CD4-positive, alpha-beta T cell (primary cell): ENCODE measurements at places on chromosomes 1 and 21. TPM values are rescaled to one million over a fixed set of nuclear protein-coding genes. Genes with fewer than 3 reads are reported as not detected.

- no peak for DNase-seq
- H3K27me3 ChIP-seq = no peaks in the 10 kb centered on the region
- no peak overlapping the region for H3K4me3 ChIP-seq
- H3K4me1 ChIP-seq = no peaks in the 10 kb centered on the region
Measured at GRCh38 chr1:235709018-235709417, 59.4 kb upstream of the GNG4 start.

DNA sequence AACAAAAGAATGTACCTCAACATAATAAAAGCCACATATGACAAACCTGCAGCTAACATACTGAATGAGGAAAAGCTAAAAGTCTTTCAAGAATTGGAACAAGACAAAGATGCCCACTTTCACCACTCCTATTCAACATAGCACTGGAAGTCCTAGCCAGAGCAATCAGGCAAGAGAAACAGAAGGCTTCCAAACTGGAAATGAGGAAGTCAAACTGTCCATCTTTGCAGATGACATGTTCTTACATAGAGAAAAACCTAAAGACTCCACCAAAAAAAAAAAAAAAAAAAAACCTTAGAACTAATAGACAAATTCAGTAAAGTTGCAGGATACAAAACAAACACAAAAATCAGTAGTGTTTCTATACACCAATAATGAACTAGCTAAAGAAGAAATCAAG is 20.2 kb downstream of the NSL1 start:
- DNase-seq = no peak
- H3K4me3 ChIP-seq = no peak overlapping the region
- H3K27me3 ChIP-seq = no peaks in the 10 kb centered on the region
- H3K4me1 ChIP-seq = no peaks in the 10 kb centered on the region
- no peak overlapping the region for H3K27ac ChIP-seq
- H3K36me3 ChIP-seq = peaks cover 4% of the 10 kb centered on the region

DNA sequence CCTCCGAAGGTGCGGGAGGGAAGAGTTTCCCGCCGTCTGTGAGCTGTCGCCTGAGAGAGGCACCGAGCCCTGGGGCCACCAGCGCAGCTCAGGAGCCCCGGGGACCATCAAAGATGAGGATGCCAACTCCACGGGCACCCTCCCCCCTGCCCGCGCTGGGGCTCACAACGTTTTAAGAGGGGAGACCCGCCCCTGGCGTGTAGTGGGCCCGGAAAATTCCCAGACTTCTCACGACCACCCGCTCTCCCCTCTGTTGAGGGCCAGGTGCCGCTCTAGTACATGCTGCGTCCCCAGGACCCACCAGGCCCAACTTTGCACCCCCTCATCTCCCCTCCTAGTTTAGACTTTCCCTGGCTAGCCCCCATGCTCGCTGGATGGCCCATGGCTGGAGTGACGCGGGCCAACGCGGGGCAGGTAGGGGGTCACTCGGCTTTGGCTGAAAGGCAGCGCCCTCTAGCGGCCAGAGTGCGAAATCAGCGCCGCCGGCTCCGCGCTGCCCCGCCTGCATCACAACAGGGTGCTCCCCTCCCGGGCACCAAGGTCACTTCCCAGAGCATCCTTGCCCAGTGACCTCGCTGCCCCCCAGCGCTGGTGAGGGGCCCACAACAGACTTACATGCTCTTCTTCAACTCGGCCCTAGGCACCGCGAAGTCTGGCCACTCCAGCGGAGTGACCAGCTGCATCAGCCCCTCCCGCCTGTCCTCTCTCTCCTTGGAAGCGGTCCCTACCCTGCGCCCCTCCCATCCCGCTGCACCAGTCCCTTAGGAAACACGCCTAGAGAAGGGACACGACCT is 1.8 kb downstream of the CD160 start:
- DNase-seq = peak; percentile 37
- no peak overlapping the region for H3K27ac ChIP-seq
- peak overlapping the region; percentile 35 for H3K4me3 ChIP-seq
- no peaks in the 10 kb centered on the region for H3K36me3 ChIP-seq
- peaks cover 14% of the 10 kb centered on the region for H3K4me1 ChIP-seq
- H3K27me3 ChIP-seq = peaks cover 3% of the 10 kb centered on the region

- no peaks in the 10 kb centered on the region for H3K36me3 ChIP-seq
- H3K27me3 ChIP-seq = peaks cover 8% of the 10 kb centered on the region
- H3K4me3 ChIP-seq = no peak overlapping the region
- H3K27ac ChIP-seq = no peak overlapping the region
- H3K4me1 ChIP-seq = no peaks in the 10 kb centered on the region
Measured at GRCh38 chr1:248892590-248892989, 13.4 kb upstream of the PGBD2 start.

- DNase-seq = no peak
- H3K36me3 ChIP-seq = no peaks in the 10 kb centered on the region
- H3K4me1 ChIP-seq = no peaks in the 10 kb centered on the region
- no peak overlapping the region for H3K27ac ChIP-seq
- no peak overlapping the region for H3K4me3 ChIP-seq
- H3K27me3 ChIP-seq = peaks cover 4% of the 10 kb centered on the region
Measured at GRCh38 chr1:164726235-164726634, 167.3 kb downstream of the PBX1 start.

DNA sequence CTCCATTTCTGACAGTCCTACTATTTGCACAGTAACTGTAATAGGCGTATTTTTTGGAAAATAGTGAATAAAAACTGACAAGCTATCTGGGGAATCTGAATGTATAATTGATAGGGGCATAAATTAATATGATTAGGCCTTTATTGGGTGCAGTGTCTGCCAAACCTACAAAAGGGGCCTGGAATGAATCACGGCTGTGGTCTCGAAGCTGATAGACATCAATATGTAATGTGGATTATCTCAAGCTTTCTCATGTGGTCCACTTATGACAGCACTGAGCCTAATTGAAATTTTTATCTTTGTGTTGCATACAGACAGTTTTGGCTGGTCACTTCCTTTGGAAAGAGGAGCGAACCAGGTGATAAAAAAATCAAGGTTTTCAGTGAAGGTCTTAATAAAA is 450.4 kb downstream of the GPATCH2 start:
- H3K4me1 ChIP-seq = no peaks in the 10 kb centered on the region
- H3K36me3 ChIP-seq = no peaks in the 10 kb centered on the region
- no peak overlapping the region for H3K27ac ChIP-seq
- H3K4me3 ChIP-seq = no peak overlapping the region
- DNase-seq = no peak

DNA sequence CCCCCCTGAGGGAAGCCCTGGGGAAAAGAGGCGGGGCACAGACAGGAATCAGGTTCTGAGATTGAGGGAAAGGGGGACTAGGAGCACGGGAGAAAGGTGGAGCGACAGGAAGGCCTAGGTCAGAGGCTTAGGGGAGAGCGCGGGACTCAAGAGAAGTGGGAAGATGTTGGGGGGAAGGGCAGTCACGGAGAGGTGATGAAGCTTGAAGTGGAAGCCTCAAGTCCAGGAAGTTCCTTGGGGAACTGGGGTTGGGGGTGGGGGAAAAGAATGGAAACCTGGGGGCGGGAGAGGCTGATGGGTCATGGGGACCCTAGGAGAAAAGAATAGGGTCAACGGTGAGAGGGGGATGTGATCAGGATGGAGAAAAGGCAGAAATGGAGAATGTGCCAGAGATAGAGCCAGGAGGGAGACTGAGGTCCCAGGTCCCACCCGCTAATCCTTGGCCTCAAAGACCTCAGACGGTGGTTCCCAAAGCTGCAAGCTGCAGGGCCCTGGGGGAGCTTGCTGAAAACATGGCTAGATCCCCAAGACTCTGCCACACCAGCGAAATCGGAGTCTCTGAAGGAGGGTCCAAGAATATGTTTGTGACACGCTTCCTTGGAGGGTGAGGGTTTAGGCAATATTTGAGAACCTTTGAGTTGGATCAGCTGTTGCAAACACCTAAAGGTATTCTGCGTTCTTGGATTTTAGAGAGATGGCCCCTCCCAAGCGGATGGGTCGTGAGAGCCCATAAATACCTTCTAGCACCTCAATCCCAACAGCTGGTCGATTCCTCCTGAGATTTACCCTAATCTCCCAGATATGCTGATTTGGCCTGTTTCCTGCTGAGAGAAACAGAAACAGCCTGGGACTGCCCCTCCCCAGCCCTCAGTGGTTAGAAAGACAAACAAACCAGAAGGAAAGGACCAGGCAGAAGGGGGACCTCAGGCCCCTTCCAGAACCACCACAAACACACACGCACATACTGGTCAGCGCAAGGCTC is 3.6 kb downstream of the C1orf232 start:
- no peaks in the 10 kb centered on the region for H3K36me3 ChIP-seq
- peaks cover 36% of the 10 kb centered on the region for H3K4me1 ChIP-seq
- DNase-seq = no peak
- H3K27ac ChIP-seq = no peak overlapping the region

UROD gene
- 42.4 TPM for total RNA-seq

GRCh38 chr21:44084496-44085241 is 22.5 kb upstream of the PWP2 start:
- peaks cover 75% of the 10 kb centered on the region for H3K36me3 ChIP-seq
- H3K4me3 ChIP-seq = peak overlapping the region; percentile 41
- H3K27ac ChIP-seq = peak overlapping the region; percentile 80
- no peak for DNase-seq
- H3K27me3 ChIP-seq = no peaks in the 10 kb centered on the region

DNA sequence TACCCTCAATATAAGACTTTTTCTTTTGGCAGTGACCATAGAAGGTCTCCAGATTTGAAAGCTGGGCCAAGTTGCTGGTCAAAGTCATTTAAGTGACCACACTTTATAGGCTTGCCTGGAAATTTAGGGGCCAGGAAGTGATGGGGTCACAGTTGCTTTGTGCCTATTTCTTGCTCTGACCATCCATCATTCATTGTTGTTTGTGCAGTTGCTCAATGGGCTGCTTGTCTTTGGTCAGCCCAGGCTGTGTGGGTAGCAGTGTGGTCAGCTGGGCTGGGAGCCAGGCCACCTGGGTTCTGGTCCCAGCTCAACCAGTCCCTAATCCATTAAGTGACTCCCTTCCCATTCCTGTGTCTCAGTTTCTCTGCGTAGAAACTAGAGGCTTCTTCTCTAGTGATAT is 2.1 kb upstream of the OTUD7B start:
- H3K4me3 ChIP-seq = no peak overlapping the region
- no peaks in the 10 kb centered on the region for H3K36me3 ChIP-seq
- no peak for DNase-seq

GRCh38 chr1:88035578-88035977 is 648.5 kb upstream of the PKN2 start:
- no peak overlapping the region for H3K4me3 ChIP-seq
- H3K36me3 ChIP-seq = no peaks in the 10 kb centered on the region
- no peaks in the 10 kb centered on the region for H3K4me1 ChIP-seq
- DNase-seq = no peak
- no peaks in the 10 kb centered on the region for H3K27me3 ChIP-seq
- H3K27ac ChIP-seq = no peak overlapping the region

- DNase-seq = no peak
- no peak overlapping the region for H3K4me3 ChIP-seq
- H3K27ac ChIP-seq = peak overlapping the region; percentile 55
- no peaks in the 10 kb centered on the region for H3K36me3 ChIP-seq
Measured at GRCh38 chr1:244319283-244320132, 132.2 kb downstream of the ADSS2 start.

OR14K1 gene
- not detected for total RNA-seq

DNA sequence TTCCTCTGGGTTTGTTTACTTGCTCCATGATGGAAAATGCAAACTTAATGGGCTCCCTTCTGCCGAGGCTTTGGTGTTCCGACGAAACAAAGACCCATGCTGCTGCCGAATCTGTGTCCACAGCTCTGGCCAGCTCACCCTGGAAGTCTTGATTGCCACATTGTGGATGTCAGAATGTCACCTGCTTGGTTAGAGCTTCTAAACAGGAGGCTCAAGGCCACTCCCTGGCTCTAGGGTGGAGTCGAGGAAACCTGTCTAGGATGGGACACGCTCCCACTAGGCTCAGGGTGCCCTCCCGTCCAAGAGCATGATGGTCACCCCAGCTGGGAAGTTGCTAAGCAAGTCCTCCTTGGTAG is 279.3 kb upstream of the VAMP3 start:
- H3K4me1 ChIP-seq = no peaks in the 10 kb centered on the region
- no peak overlapping the region for H3K4me3 ChIP-seq
- H3K36me3 ChIP-seq = no peaks in the 10 kb centered on the region
- H3K27ac ChIP-seq = no peak overlapping the region
- no peak for DNase-seq

GRCh38 chr1:154463512-154463990 is 38.5 kb upstream of the TDRD10 start:
- H3K4me3 ChIP-seq = no peak overlapping the region
- peaks cover 95% of the 10 kb centered on the region for H3K4me1 ChIP-seq
- peak; percentile 84 for DNase-seq
- H3K27me3 ChIP-seq = no peaks in the 10 kb centered on the region
- peak overlapping the region; percentile 59 for H3K27ac ChIP-seq
- peaks cover 20% of the 10 kb centered on the region for H3K36me3 ChIP-seq

DNA sequence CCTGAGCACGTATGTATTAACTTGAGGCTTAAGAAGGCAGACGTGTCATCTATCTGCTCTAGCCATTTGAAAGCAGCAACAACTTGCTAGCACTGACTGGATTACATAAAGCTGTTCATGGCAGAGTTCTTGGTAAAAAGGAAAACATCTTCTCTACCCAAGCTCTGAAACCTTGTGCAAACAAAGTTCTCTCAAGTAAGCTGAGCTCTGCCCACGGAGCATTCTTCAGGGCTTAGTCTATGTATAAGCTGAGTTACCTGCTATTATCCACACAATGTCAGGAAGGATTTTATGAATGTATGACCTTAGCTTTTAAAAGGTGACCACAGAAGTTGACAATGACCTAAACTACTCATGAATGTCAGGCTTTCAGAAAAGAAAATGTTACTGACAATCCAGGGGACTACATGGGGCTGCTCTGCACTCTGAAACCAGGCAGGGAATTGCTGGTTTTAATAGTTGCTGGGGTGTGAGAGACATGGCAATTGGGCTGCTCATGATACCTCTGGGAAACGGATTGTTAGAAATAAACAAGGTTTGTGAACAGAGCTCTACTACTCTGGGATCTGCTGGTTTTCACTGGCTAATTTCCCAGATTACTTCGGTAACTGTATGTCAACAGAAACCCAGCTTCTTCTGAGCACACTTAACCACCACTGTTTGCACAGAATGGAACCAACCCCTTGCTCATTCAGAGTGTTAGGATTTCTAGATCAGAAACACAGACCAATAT is 29.6 kb upstream of the CCN1 start:
- no peak overlapping the region for H3K4me3 ChIP-seq
- H3K27ac ChIP-seq = no peak overlapping the region
- peaks cover 4% of the 10 kb centered on the region for H3K27me3 ChIP-seq

GRCh38 chr1:230072296-230072695 is 5.3 kb downstream of the GALNT2 start:
- H3K36me3 ChIP-seq = peaks cover 8% of the 10 kb centered on the region
- no peak overlapping the region for H3K27ac ChIP-seq
- no peak overlapping the region for H3K4me3 ChIP-seq
- peaks cover 22% of the 10 kb centered on the region for H3K4me1 ChIP-seq

GRCh38 chr1:216814576-216815259 is 91.5 kb upstream of the ESRRG start:
- H3K4me1 ChIP-seq = no peaks in the 10 kb centered on the region
- DNase-seq = no peak
- no peak overlapping the region for H3K4me3 ChIP-seq
- H3K27ac ChIP-seq = no peak overlapping the region

FCER1A gene
- total RNA-seq = 0.60 TPM

COL11A1 gene
- not detected for total RNA-seq

- H3K27ac ChIP-seq = no peak overlapping the region
- H3K36me3 ChIP-seq = no peaks in the 10 kb centered on the region
- no peaks in the 10 kb centered on the region for H3K27me3 ChIP-seq
- no peak overlapping the region for H3K4me3 ChIP-seq
Measured at GRCh38 chr1:107681001-107681479, 283.9 kb downstream of the VAV3 start.

VSIG8 gene
- not detected for total RNA-seq
